Activated CD4-positive, alpha-beta T cell treated with anti-CD3 and anti-CD28 coated beads, Interleukin-2, amount 50 U/mL, for 24 hours (primary cell): ENCODE measurements at places on chromosomes 5 and 9.

DNA sequence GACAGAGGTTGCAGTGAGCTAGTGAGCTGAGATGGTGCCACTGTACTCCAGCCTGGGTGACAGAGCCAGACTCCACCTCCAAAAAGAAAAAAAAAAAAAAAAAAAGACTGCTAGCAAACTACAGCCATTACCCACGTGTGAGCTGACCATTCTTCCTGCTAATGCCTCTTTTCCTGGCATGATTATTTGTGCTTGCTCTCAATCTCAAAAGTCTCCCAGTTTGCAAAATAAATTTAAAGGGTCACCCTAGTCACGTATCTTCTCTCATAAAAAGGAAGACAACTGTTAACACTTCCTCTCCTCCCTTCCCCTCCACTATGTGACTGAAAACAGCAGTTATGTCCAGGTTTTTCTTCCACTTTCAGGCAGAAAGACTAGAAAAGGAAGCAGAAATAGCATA lies 37.2 kb downstream of the TRIM36 start:
- DNase-seq, result no peak

DNA sequence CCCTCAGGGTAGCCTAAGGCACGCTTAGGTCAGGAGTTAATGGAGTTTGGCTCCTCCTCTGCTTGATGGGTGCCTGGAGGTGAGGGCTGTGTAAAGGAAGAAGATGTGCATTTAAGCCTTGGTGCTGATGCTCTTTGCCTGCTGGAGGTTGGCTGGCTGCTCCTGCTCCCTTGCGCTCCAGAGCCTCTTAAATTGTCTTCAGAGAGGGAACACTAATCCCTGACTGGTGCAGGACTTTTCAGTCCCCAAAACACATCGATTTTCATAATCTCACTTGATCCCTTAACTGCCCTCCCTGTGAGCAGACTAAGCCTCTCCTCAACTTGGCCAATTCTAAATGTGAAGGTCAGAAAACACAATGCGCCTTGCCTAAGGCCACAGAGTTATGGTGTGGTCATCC lies 16.2 kb upstream of the TCOF1 start:
- DNase-seq, result no peak

DNA sequence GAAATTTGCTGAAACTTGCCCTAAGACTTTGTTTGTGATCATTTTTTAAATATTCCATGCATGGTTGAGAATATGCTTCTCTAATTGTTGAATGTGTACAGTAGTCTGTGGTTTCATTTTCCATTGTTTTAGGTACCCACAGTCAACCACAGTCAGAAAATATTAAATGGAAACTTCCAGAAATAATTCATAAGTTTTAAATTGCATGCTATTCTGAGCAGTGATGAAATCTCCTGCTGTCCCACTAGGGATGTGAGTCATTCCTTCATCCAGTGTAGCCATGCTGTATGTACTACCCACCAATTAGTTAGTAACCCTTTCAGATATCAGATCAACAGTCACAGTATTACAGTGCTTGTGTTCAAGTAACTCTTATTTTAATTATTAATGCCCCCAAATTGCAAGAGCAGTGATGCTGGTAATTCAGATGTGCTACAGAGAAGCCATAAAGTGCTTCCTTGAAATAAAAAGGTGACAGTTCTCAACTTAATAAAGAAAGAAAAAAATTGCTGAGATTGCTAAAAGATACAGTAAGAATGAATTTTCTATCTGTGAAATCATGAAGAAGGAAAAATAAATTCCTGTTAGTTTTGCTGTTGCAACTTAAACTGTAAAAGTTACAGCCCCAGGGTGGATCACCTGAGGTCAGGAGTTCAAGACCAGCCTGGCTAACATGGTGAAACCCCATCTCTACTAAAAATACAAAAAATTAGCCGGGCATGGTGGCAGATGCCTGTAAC lies 79.9 kb upstream of the FBXL17 start:
- no peak for DNase-seq

DNA sequence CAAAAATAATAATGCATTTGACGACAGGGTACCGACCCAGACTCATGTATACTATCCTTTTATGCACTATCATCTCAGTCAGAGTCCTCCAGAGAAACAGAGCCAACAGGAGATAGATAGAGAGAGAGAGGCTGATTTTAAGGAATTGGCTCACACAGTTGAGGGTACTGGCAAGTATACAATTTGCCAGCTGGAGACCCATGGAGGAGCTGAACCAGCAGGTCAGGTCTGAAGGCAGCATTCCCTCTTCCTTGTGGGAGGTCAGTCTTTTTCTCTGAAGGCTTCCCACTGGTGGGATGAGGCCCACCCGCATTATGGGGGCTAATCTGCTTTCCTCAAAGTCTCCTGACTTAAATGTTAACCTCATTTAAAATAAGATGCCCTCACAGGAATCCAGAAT lies 17.3 kb upstream of the MED10 start:
- DNase-seq, result no peak

GRCh38 chr5:95908799-95909198 lies 52.9 kb downstream of the ELL2 start:
- no peak for DNase-seq

- no peak for DNase-seq
Observed at GRCh38 chr5:103847060-103847459, 284.5 kb upstream of the NUDT12 start.

GRCh38 chr5:32020271-32020670 lies 153.8 kb downstream of the GOLPH3 start:
- no peak for DNase-seq

DNA sequence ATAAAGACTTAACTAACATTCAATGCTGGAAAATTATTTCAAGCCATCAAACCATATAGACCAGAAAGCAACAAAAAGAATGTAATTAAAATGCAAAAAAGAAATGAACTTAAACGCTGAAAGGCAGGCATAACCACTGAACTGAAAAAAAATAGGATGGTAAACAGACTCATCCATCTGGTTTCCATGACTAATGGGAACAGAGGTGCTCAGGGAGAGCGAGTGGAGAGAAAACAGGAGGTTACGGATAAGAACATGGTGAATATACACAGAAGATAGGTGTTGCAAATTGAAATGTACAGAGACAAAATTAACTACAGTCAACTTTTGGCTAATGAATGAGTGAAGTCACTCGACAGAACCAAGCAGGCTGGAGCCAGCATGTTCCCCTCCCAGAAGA lies 43.5 kb upstream of the RNF38 start:
- no peak for DNase-seq

DNA sequence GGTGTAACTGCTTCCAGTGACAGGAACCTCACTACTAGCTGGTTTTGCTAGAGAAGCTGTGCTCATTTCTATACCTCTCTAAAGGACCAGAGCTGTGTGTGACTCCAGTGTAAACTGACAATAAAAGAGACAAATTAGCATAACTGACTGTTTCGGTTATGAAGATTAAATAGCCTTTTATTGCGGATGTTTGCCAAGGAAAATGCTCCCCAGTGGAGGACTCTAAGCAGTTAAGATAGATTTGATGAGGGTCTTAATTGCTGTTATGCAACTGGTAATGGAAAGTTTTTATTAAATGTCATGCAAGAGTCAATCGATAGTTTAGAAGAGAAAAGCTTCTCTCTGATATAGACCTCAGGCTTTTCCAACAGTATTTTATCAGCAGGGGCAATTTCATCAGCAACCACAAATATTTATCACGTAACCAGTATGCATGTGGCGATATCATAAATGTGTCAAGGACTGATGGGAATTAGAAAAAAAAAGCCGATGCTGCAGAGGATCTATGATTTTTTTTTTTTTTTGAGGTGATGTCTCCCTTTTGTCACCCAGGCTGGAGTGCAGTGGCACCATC lies 275.2 kb upstream of the DMAC1 start:
- no peak for DNase-seq

GRCh38 chr9:652914-653313 lies 188.6 kb upstream of the DMRT1 start:
- DNase-seq, result no peak

DNA sequence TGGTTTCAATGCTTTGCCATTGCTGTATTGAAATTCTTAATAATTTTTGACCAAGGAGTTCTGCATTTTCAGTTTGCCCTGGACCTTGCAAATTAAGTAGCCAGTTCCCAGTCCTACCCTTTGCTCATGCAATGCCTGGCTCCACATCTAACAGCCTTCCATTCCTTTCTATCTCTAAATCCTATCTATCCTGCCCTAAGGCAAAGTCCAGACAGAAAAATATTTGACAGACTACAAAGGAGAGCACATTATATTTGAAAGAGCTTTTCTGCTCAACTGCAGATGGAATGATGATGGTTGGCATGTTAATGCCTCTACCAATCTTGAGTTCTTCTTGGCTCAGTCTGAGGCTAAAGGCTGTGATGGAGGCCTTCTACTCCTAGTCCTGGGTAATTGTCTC lies 15.5 kb downstream of the SLC22A4 start:
- DNase-seq, result no peak

DNA sequence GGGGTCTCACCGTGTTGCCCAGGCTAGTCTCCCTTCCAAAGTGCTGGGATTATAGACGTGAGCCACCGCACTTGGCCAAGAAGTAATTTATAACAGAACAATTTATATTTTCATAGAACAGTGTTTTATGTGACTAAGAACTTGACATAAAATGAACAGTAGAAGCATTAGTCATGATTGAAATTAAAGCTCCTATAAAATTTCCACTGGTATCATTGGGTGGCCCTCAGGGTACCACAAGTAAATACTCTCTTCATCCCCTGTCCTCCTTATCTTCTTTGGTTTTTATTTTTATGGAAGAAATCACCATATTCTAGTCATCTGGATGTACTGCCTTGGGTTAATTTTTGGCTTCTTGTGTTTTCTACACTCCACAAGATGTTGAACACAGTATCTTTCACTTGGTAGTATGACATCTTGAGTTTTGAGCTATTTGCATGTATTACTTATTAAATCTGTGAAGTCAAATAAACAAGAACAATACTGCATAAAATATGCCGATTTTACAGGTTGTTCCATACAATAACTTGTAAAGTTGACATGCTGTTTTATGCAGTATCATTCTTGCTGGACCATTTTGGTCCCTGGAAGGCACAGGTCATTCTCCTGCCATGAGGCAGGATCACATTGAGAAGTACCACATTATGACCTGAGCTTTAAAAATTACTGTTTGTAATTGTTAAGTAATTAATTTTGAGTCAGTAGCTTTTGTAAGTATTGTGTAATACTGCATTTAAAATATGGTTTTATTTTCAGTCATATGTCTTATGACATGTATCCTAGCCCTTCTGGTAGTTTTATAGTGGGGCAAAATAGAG lies 24.4 kb downstream of the LMNB1 start:
- DNase-seq, result no peak

DNA sequence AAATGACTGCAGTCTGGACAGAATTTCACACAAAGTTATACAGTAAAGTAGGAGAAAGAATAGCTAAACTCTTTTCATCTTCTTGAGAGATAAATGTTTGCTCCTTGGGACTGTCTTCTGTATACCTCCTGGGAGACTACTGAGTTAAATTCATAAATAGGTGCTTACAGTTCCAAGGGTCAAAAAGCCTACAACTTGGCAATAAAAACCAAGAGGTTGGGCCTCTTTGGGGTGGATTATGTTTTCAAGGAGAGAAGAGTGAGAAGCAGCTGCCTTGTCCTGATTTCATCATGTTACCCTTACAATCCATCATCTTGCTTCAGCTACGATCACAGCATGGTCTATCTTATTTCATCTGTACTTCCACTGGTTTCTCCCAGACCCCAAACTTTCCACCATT lies 213.2 kb upstream of the RPS23 start:
- DNase-seq, result no peak

- no peak for DNase-seq
Observed at GRCh38 chr5:118924006-118924389, 64.3 kb downstream of the DTWD2 start.

DNA sequence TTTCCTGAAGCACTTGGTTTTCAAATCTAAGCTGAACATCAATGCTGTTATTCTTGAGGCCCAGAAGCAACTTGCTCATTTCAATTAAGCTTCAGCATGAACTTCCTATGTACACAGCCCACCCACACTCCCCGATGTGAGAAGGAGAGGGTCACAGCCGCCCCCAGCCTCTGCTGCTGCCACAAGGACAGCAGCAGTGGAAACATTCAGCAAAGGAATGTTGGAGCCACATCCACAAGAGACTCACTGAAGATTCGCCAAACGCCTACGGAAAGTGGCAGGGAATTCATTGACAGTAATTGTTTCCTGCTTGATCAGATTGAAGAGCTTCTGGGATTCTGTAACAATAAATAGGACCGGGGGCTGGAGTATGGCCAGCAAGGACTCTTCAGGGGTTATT lies 2.9 kb downstream of the TGFBI start:
- DNase-seq, result no peak

GRCh38 chr5:54691656-54692055 lies 174.1 kb downstream of the SNX18 start:
- DNase-seq, result no peak

- no peak for DNase-seq
Observed at GRCh38 chr5:130529511-130530485, 625.5 kb downstream of the CHSY3 start.

DNA sequence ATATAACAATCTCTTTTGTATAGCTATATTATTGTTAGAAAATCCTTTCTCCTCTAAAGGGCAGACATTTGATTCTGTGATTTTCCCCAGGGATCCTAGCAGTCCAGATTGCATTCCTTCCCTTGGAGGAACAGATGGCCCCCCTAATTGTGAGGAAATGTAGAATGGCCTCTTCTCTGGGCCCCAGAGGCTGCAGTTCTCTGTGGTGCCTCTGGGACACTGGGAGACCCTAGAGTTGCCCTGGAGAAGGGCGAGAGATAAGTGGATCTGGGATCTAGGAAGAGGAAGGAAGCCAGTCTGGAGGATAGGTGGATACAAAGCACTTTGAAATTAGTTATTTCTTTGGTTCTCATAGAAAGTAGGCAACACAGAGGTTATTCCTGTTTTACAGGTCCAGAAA lies 1.9 kb upstream of the HINT2 start:
- no peak for DNase-seq

DNA sequence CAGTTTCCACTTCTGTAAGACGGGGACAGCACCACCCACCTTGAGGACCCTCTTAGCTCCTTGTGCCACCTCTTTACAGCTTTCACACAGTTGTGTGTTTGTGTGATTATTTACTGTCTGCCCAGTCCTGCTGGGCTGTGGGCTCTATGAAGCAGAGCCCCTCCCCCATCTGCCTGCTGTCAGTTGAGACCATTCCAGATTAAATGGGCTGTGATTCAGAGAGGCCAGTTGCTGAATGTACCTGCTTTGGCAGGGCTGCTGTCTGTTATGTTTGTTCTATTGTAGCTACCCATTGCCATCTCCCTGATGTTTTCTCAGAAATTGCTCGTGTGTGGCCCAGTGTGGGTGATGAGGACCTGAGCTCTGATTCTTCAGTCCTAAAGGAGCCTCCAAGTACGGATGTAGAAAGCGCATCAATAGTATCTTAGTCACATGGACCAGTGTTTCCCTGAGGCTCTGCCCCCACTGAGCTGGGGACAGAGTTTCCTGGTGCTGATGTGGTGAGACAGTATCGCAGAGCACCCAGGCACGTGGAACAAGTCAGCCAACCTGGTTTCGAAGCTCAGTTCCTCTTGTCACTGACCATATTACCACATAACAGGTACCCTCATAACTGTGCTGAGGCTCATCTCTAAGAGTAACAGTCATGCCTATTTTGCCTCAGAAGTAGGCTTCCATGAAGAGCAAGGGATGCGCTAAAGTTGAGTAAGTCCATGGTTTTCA lies 3.7 kb downstream of the ANGPTL2 start:
- DNase-seq, result no peak
